ENCODE measurements at places on chromosomes 13 and 19. TPM values are rescaled to one million over a fixed set of nuclear protein-coding genes. Genes with fewer than 3 reads are reported as not detected.

ERICH4 gene
- total RNA-seq: not detected

KLF1 gene
- 1.1 TPM for total RNA-seq

COL5A3 gene
- total RNA-seq: 1.0 TPM

INAFM1 gene
- 2.9 TPM for total RNA-seq

DNA sequence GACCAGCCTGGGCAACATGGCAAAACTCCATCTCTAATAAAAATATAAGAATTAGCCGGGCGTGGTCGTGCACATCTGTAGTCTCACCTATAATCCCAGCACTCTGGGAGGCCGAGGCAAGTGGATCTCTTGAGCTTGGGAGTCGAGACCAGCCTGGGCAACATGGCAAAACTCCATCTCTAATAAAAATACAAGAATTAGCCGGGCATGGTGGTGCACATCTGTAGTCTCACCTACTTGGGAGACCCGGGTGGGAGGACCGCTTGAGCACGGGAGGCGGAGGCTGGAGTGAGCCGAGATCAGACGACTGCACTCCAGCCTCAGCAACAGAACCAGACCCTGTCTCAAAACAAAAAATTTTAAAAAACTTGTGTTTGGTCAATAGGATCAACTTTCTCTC is 7.7 kb downstream of the SLC25A30 start:
- no peak for DNase-seq

- no peak for DNase-seq
These were observed 10.3 kb downstream of the ELAVL1 start for GRCh38 chr19:7994928-7995809.

DNA sequence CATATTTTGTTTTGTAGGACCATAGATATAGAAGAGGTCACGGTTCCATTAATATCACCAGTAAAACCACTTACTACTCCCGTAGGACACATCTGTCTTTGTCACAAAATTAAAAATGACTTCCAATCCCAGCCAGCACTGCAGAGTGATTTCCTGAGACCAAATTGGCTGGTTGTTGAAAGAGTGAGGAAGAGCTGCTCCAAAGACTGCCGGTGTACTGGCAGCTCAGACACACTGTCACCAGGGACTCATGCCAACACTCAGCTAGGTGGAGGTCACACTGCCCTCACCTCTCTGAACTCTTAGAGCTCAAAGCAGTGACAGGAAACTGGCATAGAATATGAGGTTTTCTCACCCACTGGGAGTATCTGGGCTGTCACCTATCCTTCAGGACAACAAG is 52.1 kb downstream of the FLT1 start:
- no peak for DNase-seq

GRCh38 chr13:77079902-77080413 is 53.0 kb upstream of the FBXL3 start:
- DNase-seq: no peak

GRCh38 chr13:105670179-105670990 is 865.1 kb downstream of the EFNB2 start:
- DNase-seq: no peak

- DNase-seq: no peak
These were observed 40.2 kb downstream of the SUGP2 start for GRCh38 chr19:18993115-18993514.

GRCh38 chr13:30510091-30510490 is 44.4 kb upstream of the HMGB1 start:
- no peak for DNase-seq

DNA sequence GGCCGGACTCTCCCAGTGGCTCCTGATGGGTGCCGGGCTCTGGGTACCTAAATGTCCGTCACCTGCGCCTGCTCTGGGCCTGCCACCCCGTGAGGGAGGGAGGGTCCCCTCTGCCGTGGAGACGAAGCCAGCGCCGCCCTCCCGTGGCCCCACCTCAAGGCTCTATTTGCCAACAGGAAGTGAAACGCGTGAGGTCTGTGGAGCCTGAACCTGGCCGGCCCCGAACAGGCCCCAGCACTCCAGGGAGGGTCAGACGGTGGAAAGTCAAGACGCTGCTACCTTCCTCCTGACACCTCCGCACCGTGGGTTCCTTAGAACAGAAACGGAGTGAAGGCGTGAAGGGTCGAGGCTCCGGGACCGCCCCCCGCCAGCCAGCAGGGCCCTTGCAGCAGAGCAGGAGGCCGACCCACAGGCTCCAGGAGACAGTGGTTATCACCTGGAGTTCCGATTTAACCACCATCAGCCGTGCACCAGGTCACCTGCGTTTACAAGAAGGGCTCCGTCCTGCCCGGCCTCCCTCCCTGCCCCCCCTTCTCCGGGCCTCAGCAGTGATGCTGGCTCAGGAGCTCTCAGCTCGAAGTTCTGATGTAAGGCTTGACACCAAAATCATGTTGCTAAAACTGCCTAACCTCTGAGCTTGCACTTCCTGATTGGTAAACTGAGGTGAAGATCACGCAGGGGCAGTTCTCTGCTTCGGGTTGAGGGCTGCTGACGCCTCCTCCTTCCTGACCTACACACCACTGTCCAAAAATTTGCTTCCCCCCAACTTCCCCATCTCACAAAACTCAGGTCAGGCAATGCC is 50.9 kb upstream of the C13orf46 start:
- DNase-seq: no peak

DNA sequence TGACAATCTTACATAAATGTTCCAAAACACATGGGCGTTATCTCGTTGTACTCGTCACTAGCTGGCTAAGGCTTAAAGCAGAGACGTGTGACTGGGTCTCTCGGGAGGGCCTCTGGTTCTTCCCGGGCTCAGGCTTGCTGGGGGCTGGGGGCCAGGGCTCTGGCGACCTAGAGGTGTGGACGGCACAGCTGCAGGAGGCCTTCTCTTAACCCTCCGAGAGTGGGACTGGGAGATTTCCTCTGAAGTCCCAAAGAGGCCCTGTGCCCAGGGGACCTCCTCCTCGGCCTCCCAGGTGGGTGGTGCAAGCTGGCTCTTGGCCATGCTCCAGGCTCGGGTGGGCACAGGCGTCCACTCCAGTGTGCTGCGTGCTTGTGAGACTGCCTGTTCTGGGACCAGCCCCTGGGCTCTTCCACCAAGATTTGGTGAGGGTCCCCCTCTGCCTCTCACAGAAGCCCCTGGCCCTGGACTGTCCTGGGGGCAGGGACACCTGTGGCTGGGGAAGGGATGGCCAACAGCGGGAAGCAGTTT is 2.2 kb downstream of the CAPS start:
- DNase-seq: no peak

DNA sequence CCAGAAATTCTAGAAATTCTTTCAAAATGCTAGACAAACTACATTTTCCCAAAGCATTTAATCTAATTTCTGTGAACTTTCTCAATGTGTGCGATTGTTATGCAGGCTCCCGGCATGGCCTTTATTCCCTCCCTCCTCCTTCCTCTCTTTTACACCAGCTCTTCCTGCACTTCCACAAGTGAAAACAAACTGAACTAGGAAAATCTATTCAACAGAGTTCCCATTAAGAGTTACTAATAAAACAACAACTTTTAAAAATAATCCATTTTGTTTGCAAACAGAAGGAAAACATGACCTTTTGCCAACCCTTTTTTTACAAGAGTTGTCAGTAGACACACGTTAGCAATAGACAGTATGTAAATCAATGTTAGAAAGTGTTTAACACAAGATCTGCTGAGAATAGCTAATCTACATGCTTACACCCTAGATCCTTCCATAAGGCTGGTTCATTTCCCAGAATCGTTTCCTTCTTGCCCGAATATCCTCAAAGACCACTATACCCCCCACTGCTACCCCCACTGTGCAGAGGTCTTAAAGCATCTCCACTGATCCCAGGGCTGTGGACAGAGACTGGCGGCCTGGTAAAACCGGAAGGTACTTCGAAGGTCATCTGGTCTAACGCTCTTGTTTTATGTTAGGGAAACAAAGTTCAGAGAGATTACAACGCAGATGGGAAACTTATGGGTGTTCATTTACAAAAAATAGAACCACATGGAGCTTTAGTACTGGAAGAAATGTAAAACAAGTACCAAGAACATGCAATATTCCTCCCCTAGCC is 98.0 kb downstream of the FOXO1 start:
- no peak for DNase-seq

All from GM23338 (cell line).